ENCODE measurements at places on chromosomes 1 and 21. TPM values are rescaled to one million over a fixed set of nuclear protein-coding genes. Genes with fewer than 3 reads are reported as not detected.

The NUP210L gene
- polyA plus RNA-seq: 0.01 TPM

The GUCA2A gene
- not detected for polyA plus RNA-seq

The CYP4Z1 gene
- polyA plus RNA-seq: 0.09 TPM

The KCNE1 gene
- 0.75 TPM for polyA plus RNA-seq

The CD1E gene
- 0.35 TPM for polyA plus RNA-seq

The LENEP gene
- not detected for polyA plus RNA-seq

The HRNR gene
- not detected for polyA plus RNA-seq

The SLAMF1 gene
- polyA plus RNA-seq: 0.44 TPM

The UTS2 gene
- polyA plus RNA-seq: not detected

The PRELP gene
- polyA plus RNA-seq: 15.0 TPM

The OVAAL gene
- polyA plus RNA-seq: 7.3 TPM

Measured in heart right ventricle (tissue), 16 donors.